Vein endothelial cell (primary cell): ENCODE measurements at places on chromosomes 1 and 21. TPM values are rescaled to one million over a fixed set of nuclear protein-coding genes. Genes with fewer than 3 reads are reported as not detected.

Gene TSPEAR
- not detected in 2 replicates for total RNA-seq

Gene NPPA
- not detected in 2 replicates for total RNA-seq

Gene KPRP
- not detected in 2 replicates for total RNA-seq

Gene SRSF11
- 119 and 146 TPM in 2 replicates for total RNA-seq

Gene LMX1A
- not detected in 2 replicates for total RNA-seq

Gene OVAAL
- not detected in 2 replicates for total RNA-seq

Gene EDARADD
- total RNA-seq, result not detected in 2 replicates

Gene DCST2
- not detected in 2 replicates for total RNA-seq

Gene UBE2U
- not detected in 2 replicates for total RNA-seq

Gene PMF1
- total RNA-seq, result 51.9 and 54.3 TPM in 2 replicates

Gene CDK18
- total RNA-seq, result 0.29 and 0.33 TPM in 2 replicates

Gene CASQ2
- not detected in 2 replicates for total RNA-seq

Gene NEGR1
- total RNA-seq, result 4.9 and 10.8 TPM in 2 replicates

Gene MTMR11
- 3.4 and 7.5 TPM in 2 replicates for total RNA-seq

Gene NPR1
- total RNA-seq, result 7.2 and 11.7 TPM in 2 replicates

Gene CRNN
- not detected in 2 replicates for total RNA-seq

Gene MRPL9
- 105 and 108 TPM in 2 replicates for total RNA-seq

Gene TUFT1
- 3.9 and 5.9 TPM in 2 replicates for total RNA-seq

Gene S100A16
- 678 and 716 TPM in 2 replicates for total RNA-seq

Gene BACE2
- 438 and 446 TPM in 2 replicates for total RNA-seq

Gene TMPRSS2
- not detected in 2 replicates for total RNA-seq

Gene CATSPERE
- 0.98 and 4.9 TPM in 2 replicates for total RNA-seq

Gene ITLN1
- not detected in 2 replicates for total RNA-seq

Gene KLHDC9
- 0.86 and 1.3 TPM in 2 replicates for total RNA-seq

Gene CYP2J2
- under 0.01 and 0.19 TPM in 2 replicates for total RNA-seq

Gene FCGR3A
- under 0.01 TPM in 1 of 2 replicates, not detected in the other for total RNA-seq

Gene WNT3A
- total RNA-seq, result not detected in 2 replicates

Gene KDF1
- total RNA-seq, result not detected in 2 replicates

Gene FCRL2
- total RNA-seq, result not detected in 2 replicates

Gene RNU11
- total RNA-seq, result not detected in 2 replicates

Gene HLX
- total RNA-seq, result 8.5 and 15.0 TPM in 2 replicates

Gene NME7
- total RNA-seq, result 8.5 and 20.8 TPM in 2 replicates

Gene CCDC24
- total RNA-seq, result 2.5 and 2.9 TPM in 2 replicates

Gene AXDND1
- total RNA-seq, result 0.38 TPM in 1 of 2 replicates, not detected in the other

Gene CD247
- not detected in 2 replicates for total RNA-seq

Gene RHD
- not detected in 2 replicates for total RNA-seq

Gene HHAT
- 2.0 and 2.9 TPM in 2 replicates for total RNA-seq

Gene SLC6A17
- under 0.01 and 0.76 TPM in 2 replicates for total RNA-seq

Gene ABCA4
- total RNA-seq, result 5.2 and 22.9 TPM in 2 replicates
